ENCODE measurements at places on chromosomes 4 and X.

DNA sequence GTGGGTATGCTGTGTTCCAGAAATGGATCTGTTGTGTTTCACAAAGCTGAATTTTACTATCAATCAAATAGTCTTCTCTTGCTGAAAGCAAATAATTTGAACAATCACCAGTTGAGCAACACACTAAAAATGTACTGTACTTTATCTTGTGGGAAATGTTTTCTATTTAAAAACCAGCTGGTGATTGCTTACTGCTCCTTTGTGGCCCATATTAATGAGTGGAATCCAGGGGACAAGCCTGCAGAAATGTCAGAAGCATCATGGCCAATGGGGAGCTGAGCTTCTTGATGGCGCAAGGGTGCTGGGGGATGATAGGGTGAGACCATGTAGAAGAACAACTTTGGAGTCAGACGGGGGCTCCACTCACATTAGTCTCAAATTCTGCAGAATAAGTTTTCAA lies 346.2 kb downstream of the ARHGAP10 start:
- DNase-seq, result no peak

- DNase-seq, result no peak
Measured at GRCh38 chr4:176376032-176376614, 56.4 kb downstream of the SPCS3 start.

- DNase-seq, result peak; percentile 63
Measured at GRCh38 chrX:386239-386767, 404 bp downstream of the PPP2R3B start.

- no peak for DNase-seq
Measured at GRCh38 chr4:53592686-53593501, 1.6 kb upstream of the LNX1 start.

GRCh38 chrX:23766650-23767551 lies 16.1 kb upstream of the SAT1 start:
- DNase-seq, result peak; percentile 47

DNA sequence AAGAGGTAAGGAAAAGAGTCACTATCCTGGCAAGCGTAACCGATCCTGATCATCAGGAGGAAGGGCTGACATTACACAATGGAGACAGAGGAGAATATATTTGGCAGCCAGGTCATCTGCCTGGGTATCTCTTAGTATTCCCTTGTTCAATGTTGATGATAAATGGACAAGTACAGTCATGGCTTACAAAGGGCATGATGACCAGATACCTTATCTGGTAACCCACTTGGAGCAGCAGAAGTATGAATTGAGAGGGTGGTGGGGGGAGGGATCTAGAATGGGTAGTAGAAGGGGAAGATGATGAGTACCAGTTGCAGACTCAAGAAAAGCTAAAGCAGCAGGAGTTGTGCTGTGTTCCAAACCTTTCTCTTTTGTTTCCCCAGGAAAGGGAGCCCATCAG lies 17.3 kb downstream of the F8 start:
- DNase-seq, result no peak

GRCh38 chr4:174650711-174651355 lies 128.5 kb upstream of the HPGD start:
- no peak for DNase-seq

GRCh38 chr4:121758925-121759568 lies 5.9 kb downstream of the SMIM43 start:
- DNase-seq, result no peak

DNA sequence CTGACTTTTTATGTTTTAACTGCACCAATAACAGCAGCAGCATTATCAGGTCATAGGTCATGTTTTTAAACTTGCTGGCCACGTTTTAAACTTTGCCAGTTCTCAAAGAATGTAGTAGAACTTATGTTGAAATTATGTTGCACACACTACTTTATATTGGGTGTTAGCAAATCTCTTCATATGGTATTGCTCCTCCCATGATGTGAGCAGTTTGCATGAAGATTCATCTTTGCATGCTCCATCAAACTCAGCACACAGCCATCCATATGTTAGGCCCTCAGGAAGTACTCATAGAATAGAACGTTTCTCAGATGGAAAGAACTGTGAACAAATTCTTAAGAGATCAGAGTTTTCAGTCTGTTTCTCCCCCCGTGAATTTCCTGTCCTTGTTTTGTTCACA lies 128.6 kb upstream of the MAP9 start:
- no peak for DNase-seq

- DNase-seq, result no peak
Measured at GRCh38 chrX:57044245-57044644, 48.9 kb upstream of the SPIN3 start.

DNA sequence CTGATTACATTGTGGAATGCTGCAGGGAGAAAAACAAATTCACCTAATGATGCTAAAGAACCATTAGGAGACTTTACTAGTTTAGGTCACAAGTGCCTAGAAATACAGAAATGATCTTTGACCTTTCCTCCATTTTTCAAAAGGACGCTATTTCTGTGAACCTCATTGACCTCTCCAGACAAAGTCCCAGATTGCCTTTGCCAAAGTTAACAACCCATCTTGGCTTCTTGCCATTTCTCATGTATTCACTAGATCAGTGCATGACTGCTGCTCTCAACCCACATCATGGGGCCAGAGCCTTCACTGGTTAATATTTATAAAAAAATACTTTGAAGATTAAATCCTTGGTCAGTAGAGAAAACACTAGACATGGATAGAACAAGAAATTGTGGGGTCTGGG lies 19.9 kb upstream of the AR start:
- DNase-seq, result no peak

DNA sequence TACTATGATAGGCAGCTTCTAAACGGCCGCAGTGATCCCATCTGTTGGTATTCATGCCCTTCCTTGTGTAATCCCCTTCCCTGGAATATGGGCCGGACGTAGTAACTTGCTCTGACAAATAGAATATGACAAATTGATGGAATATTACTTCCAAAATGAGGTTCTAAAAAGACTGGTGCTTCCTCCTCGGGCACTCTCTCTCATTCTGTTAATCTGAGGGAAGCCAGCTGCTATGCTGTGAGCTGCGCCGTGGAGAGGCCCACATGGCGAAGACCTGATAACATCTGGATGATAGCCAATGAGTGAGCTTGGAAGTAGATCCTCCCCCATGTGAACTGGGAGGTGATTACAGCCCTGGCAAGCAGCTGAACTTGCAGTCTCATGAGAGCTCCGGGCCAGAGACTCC lies 27.2 kb upstream of the SLC25A4 start:
- DNase-seq, result peak; percentile 20

DNA sequence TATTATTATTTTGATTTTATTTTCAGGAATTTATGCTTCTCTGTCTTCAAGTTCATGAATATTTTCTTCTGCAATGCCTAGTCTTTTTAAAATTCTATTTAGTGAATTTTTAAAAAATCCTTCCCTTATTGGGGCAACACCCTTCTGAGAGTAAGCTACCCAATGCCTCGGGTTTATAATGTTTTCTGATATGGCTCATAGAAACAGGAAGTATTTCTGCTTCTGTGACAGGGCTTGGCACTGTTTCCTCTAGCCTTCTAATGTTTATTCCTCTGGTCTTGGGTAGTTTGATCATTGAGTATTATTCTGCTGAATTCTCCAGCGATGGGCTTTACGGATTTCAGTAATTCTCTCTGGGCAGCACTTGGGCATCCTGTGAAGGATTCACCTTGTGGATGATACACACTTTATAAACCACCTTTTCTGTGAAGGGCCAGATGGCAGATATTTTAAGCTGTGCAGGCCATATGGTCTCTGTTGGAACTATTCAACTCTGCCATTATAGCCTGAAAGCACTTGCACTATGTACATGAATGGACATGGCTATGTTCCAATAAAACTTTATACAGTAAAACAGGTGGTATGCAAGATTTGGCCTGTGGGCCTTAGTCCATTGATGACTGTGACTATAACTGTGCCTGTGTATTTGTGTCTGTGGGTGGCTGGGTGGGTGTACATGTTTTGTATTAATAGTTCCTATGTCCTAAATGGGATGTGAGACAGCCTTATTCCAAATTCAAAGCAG lies 95.9 kb upstream of the FAT1 start:
- DNase-seq, result no peak

GRCh38 chrX:136094962-136095361 lies 52.4 kb upstream of the FHL1 start:
- no peak for DNase-seq

DNA sequence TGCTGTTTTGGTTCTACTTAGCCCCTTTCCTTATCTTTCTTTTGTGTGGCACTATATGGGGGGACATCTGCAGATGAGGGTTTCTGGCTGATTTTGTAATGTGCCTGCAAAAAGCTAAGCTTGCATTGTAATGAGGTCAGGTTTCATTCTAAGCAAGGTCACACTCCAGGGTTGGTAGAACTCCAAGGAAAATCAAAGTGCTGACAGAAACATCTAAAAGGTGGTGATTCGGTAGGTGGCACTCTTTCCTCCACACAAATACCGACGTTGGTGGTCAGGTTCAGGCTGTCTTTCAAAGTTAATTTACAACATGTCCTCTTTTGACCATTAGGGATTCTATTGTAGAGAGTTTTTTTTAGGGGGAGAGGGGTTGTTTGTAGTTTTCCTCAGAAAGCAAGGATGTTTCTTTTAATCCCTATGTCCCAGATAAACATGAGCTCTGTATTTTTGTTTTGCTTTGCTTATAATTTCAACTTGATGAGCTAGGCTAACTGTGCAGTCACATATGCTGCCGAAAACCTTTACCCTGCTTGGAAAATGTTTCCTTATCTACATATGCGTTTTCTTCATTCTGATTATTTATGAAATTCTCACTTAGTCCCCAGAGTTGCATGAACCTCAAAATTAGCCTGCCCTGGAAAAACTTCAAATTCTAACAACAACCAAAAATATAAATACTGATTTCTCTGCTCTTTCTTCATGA lies 434.2 kb downstream of the PPARGC1A start:
- DNase-seq, result no peak

- no peak for DNase-seq
Measured at GRCh38 chrX:81367291-81367690, 165.4 kb downstream of the SH3BGRL start.

DNA sequence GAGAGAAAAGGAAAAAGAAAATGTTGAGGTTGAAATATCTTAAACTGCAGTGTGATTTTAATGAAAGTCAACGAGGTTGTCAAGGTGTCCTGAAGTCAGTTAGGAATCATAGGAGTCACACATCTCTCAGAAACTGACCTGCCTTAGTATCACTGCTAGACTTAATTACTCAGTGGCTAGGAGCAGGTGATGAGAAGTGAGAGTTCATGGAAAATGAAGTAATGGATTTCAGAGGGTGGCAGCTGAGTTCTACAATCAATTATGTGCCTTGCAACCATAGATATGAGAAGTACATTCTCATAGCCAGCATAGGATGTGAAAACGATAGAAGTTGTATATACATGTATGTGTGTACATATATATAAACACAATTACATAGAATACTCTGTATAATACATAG lies 1269.7 kb downstream of the FSTL5 start:
- no peak for DNase-seq

GRCh38 chr4:177860171-177860570 lies 417.9 kb upstream of the AGA start:
- DNase-seq, result no peak

- no peak for DNase-seq
Measured at GRCh38 chr4:182903013-182903412, 14.2 kb downstream of the DCTD start.

DNA sequence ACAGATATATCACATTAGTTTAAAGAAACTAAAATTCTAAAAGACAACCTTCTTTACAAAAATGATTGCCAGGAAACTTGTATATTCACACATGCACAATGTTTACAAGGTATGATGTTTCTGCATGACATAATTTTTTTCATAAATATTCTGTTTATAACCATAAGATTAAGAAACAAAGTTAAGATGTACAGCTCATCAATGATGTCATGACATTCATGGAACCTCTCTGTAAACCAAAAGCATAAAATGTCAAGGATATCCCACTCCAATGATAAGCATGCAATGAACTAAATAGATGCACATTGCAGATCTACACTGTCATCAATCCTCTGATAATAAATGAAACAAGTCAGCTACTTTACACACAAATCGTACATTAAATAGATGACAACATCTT lies 136.0 kb downstream of the MAB21L2 start:
- no peak for DNase-seq

DNA sequence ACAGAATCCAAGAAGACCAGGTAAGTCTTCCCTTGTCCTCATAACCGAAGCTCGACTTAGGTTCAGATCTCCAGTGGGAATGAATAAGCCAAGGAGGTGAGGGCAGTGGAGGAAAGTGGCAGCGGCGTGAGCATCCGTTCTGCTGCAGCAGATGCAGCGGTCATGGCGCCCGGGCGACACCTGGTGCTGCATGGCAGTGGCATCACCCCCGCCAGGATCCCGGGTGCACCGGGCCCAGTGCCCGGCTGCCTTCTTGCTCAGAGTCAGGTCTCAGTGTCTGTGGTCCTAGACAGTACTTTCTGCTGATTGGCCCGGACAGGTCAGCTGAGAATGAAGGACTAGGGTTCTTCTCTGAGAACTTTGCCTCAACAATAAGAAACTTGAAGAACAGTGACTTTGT lies 83.4 kb upstream of the SORBS2 start:
- DNase-seq, result no peak

DNA sequence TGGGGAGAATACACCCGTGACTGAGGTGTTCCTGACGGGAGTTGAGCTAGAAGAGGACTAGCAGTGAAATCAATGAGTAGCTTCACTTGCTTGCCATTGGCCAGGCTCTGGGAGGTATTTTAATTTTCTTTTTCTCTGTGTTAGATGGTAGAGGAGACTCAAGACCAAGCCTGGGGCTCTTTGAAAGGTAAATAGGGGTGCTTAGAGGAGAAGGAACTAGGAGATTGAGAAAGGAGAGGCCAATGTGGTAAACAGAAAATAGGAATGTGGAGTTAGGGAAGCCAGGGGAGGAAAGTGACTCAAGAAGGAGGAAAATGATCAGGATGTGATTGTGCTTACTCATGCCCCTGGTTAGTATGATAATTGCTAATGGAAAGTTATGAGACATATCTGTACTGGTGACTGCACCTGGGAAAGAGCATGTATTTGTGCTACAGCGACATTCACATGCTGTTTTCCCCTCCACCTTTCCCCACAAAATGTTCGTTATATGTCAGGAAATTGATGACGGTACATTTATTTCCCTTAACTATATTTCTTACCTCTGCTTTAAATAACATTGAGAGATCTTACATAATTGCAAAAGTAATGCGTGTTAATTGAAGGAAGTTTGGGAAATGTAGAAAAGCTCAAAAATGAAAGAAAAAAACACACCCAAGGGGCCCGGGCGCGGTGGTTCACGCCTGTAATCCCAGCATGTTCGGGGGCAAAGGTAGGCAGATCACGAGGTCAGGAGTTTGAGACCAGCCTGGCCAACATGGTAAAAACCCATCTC lies 16.9 kb upstream of the LRBA start:
- DNase-seq, result peak; percentile 41

DNA sequence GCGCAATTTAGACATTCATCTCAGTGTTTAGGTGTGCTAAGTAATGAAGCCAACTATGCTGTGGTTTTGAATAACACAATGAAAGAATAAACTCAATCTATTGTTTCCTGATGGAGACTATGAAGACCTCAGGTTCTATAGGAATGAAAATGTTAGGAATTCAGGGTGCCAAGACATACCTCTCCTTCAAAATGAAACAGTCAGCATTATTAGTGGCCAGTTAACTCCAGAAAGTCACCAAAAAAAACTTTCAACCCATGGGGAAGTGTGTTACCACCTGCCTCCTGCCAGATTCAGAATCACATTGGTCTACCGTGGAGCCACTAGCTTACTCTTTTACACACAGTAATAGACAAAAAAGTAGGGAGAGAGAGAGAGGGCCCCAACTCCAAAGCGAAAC lies 352.9 kb downstream of the GABRG1 start:
- DNase-seq, result no peak

GRCh38 chrX:69807400-69807799 lies 191.5 kb downstream of the EDA start:
- no peak for DNase-seq

- no peak for DNase-seq
Measured at GRCh38 chrX:109760209-109760921, 27.3 kb upstream of the ACSL4 start.
